NCI-H1092 treated with DMSO at 0.1 percent for 48 hours (cell line): ENCODE measurements at places on chromosomes 16 and 17.

DNA sequence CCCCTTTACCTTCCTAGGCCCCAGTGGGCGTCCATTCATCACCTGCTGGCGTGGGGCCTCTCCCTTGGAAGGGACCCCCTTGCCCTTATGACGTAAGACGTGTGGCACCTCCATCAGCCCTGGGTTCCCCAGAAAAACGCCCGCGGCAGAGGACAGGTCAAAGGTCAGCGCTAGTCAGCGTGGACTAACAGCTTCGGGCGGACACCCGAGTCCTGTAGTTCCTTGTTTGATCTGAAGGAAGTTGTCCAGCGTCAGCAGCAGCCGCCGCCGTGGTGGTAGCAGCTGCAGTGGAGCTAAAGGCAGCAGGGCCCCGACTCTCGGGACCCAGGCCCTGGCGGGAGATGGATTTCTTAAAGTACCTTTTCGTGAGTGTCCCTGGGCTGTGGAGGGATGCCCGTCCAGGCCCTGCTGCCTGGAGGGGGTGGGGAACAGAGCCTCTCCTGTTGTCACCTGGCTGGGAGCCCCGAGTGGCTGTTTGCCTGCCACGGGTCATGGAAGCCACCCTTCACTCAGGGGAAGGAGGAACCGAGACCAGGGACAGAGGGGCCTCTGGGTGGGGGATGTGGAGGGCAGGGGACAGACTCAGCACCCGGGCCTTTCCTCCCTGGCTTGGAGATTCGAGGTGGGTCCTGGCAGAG lies 123.6 kb downstream of the OR1D5 start:
- DNase-seq = no peak

- DNase-seq = peak; percentile 76
These were observed 43.2 kb upstream of the MRPS23 start for GRCh38 chr17:57892820-57893595.

- DNase-seq = no peak
These were observed 55.8 kb upstream of the GSE1 start for GRCh38 chr16:85557083-85557970.

DNA sequence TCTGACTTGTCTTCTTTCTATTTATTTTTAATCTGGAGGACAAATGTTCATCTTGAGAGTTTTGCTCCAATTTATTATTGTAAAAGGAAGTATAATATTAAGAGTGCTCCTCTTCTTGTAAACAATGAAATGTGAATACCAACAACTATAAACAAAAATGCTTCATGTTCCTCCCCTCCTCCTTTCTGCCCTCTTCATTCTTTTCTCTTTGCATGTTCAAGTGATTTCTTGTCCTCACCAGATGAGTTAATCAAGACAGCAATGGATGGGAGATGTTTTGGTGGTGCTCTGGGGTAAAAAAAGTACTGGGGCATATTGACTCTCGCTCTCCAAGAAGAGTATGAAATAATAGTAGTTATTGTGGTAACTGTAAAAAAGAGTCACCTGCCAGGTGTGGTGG lies 24.3 kb downstream of the ITGB3 start:
- no peak for DNase-seq

DNA sequence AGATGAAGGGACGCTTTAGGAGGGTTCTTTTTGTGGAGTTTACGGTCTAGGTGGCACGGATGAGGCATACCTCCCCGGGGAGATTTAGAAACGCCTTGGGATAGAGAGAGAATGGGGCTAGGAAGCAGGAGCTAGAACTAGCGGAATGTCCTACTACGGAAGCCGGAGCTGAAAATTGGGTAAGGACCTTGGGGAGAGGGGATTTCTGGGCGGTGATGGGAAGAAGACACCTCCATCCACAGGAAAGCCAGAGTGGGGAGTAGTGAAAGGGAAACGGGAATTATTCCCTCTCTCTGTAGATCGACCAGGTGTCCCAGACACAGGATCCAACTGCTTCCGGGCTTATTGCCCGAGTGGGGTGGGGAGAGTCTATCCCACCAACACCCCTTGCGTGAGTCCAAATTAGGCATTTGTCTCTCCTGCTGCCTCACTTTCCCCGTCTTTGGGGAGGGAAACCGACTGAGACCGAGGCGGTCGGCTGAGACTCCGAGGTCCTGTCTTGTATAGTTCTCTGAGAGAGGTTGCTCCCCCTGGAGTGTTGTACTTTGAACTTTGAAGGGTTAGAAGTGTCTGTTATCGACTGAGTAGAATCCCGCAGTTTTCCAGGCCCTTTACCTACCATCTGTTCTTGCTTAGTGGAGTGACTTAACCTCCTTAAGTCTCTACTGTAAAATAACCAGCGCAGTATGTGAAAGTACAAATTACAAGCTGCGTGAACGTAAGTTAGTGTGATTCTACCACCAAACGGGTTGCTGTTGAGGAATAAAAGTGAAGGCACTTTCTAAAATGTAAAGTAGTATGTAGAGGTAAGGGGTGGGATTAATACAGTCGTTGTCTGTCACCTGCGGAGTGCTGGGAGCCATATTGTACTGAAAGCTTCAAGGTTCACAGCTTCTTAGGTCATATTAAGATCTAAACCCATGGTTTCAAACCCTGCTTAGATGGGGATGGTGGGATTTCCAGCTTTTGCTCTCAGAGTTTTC lies 1.0 kb downstream of the RSPRY1 start:
- no peak for DNase-seq

- DNase-seq = no peak
These were observed 185.6 kb downstream of the C16orf78 start for GRCh38 chr16:49559242-49559641.

- no peak for DNase-seq
These were observed 18.2 kb downstream of the IGF2BP1 start for GRCh38 chr17:49015179-49015923.

- DNase-seq = no peak
These were observed 1.1 kb downstream of the PARN start for GRCh38 chr16:14628806-14629611.

DNA sequence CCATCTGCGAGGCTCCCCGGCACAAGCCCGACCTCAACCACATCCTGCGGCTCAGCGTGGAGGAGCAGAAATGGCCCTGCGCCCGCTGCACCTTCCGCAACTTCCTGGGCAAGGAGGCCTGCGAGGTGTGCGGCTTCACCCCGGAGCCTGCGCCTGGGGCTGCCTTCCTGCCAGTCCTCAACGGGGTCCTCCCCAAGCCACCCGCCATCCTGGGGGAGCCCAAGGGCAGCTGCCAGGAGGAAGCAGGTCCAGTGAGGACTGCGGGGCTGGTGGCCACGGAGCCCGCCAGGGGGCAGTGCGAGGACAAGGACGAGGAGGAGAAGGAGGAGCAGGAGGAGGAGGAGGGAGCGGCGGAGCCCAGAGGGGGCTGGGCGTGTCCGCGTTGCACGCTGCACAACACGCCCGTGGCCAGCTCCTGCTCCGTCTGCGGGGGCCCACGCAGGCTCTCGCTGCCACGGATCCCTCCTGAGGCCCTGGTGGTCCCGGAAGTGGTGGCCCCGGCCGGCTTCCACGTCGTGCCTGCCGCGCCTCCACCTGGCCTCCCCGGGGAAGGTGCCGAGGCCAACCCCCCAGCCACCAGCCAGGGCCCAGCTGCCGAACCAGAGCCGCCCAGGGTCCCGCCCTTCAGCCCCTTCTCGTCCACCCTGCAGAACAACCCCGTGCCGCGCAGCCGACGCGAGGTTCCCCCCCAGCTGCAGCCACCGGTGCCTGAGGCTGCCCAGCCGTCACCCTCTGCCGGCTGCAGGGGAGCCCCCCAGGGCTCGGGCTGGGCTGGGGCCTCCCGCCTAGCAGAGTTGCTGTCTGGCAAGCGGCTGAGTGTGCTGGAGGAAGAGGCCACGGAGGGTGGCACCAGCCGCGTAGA lies 13.1 kb upstream of the PRR35 start:
- DNase-seq = no peak

DNA sequence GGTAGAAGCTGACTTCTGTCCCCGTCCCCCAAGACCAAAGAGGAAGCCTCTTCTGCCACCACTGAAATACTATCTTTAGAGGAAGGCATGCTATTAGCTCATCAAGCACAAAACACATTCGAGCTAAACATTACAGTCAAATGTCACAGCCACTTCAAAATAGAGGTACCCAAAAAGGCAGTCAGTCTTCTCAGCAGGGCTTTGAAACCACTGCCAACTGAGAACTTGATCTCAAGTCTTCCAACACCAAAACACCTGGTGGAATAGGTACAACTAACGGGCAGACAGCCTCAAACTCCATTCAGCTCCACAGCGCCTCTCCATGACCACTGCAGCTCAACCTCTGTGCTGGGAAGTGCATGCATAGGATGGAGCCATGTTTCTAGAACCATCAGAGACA lies 36.0 kb downstream of the ZFHX3 start:
- no peak for DNase-seq

DNA sequence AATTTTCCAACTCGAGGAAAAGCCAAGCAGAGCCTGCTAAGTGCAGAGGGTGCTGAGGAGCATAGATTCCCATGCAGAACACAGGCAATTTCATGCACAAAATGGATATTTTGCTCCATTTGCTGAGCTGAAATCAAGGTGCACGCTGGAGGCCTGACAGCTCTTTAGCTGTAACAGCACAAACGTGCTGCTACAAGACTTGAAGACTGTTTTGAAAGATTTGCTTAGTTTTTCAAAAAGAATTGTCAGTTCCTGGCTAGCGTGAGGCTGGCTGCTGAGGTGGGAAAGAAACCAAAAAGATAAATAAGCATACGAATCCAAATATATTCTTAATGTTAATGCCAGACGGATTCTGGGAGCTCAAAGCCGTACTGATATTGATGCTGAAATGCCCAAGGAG lies 309.0 kb upstream of the MAF start:
- no peak for DNase-seq

GRCh38 chr16:30805370-30806169 lies 18.6 kb upstream of the ZNF629 start:
- DNase-seq = peak; percentile 79

DNA sequence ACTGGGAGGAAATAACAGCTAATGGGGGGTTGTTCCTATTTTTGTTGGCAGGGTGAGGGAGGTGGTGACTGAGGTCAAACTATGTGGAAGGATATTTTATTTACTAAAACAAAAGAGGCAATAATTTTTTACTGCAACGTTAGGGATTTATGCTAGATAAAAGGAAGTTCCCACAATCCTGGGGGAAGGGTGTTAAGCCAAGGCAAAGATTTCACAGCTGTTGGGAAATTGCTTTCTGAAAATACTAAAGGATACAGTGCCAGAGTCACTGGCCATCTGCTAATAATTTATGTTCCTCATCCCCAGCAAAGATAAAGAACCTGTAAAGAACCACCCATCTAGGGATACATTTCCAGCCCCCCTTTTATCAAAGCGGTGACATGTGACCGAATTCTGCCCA lies 756.0 kb upstream of the RBFOX1 start:
- DNase-seq = no peak

GRCh38 chr16:17275076-17276009 lies 195.4 kb downstream of the XYLT1 start:
- DNase-seq = no peak

- no peak for DNase-seq
These were observed 84.0 kb downstream of the NTN1 start for GRCh38 chr17:9105068-9105868.

DNA sequence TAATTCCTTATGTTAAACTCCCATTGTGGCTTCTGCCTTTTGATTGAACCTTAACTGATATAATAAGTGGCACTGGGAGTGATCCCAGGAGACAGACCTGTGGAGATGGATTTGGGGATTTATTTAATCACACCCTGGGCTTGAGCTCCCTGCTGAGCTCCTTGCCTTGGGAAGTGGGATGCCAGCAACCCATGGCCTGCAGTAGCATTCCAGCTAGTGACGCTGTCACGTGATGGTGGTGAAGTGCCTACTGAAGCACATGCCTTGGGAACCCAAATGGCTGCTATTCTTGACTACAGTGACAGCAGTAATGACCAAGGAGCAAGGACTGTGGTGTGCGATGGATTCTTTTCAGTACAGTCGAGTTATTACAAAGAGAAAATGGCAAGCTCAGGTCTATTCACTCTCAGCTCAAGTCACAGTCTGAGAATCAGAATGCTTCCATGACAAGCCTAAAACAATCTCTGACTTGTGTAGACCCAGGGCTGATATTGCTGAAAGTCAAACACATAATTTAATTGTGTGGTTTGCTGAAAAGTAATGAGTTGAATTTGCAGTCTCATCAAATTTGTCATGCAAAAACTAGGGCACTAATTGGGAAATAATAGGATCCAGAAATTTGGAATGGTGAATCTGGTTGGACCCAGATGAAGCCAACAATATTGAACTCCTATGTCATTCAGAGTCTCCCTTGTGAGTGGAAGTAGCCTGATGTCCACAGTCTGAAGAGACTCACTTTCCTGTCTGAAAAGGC lies 47.1 kb downstream of the BCL7C start:
- DNase-seq = no peak

GRCh38 chr16:12971241-12971640 lies 69.8 kb downstream of the SHISA9 start:
- peak; percentile 92 for DNase-seq

DNA sequence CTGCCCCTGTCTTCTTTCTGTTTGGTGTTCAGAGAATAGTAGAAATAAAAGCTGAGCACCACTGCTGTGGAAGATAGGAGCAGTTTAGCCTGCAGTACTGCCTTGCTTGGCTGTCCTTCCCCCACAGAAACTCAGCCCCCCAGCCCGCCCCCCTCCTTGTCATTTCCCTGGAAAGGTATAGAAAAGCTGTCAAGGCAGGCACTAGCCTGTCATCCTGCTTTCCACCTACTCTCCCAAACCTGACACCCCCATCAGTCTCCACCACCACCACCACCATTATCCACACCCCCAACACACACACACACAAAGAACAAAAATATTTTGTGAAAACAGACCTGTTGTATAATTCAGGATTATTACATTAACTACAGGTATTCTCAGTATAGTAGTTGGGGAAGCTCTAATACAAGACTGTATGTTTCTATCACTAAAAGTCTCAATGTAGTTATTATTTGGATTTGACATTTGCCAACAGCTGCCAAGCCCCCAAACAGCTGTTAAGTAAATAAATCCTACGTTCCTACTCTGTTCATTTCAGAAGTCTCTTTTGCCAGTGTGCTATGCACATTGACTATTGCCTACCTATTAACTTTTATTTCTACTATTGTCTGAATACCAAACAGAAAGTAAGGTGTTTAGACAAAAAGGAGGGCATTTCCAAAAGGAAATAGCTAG lies 128.8 kb downstream of the CYB561 start:
- DNase-seq = no peak

- DNase-seq = no peak
These were observed 4.2 kb upstream of the CORO7 start for GRCh38 chr16:4420505-4421105.

DNA sequence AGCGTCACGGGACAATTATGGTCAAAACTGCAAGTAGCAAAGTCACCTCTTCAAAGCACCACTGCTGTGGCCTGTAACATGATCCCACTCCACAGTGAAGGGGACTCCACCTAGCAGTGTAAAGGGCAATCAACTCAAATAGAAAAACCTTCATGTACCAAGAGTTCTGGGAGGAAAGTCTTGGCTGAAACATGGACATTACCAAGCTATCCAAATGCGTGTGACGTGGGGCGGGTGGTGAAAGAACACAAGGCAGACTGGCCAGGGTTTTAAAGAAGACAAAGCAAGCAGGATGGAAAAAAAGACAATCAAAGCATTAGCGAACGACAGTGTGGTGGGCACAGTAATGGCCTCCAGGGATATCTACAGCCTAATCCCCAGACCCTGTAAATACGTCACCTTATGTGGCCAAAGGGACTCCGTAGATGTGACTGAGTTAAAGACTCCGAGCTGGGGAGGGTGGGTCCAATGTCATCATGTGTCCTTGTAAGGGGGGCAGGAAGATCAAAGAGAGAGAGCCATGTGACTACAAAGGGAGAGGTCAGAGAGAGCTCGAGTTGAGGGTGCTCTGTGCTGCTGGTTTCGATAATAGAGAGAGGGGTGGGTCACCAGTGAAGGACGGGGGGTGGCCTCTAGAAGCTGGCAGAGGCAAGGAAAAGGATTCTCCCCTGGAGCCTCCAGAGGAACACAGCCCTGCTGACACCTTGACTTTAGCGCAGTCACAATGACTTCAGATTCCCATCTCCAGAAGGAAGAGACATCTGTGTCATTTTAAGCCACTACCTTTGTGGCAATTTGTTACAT lies 6.0 kb downstream of the HSDL1 start:
- DNase-seq = peak; percentile 58
